ENCODE measurements at places on chromosomes 7 and 10.

GRCh38 chr10:100817268-100817839 is 72.0 kb downstream of the PAX2 start:
- DNase-seq, result no peak

- no peak for DNase-seq
These were observed 104.2 kb downstream of the CTTNBP2 start for GRCh38 chr7:117769085-117769484.

DNA sequence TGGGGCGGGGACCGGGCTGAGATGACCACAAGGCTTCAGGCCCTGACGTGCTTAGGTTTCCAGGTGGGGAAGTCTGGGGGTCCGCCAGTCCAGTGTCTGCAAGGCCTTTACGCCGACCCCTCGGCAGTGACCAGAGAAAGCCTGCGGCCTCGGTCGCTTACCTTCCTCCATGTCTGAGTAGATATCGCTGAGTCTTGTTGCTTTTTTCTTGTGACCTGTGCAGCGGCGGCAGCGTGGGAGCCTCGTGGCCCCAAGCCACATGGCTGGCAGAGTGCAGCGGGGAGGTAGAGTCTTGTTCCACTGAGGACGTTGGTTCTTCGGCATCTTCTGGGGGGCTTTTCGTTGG is 329 bp downstream of the NOLC1 start:
- DNase-seq, result no peak

DNA sequence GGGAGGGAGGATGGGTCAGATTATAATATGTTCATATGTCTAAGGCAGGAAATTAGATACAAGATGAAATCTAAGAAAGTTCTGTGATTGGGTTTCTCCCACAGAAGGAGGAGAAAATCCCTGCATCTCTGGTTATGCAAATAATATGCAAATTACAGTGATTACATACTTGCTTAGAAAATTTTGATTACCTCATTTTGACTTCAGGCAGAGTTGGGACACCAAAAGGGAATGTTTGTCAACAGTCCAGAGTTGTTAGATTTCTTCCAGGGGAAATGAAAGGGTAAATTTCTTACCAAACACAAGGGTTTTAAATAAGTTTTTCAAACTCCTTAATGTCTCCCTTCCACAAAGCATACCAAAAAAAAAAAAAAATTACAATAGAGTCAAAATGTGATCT is 101.4 kb upstream of the STEAP1B start:
- DNase-seq, result no peak

DNA sequence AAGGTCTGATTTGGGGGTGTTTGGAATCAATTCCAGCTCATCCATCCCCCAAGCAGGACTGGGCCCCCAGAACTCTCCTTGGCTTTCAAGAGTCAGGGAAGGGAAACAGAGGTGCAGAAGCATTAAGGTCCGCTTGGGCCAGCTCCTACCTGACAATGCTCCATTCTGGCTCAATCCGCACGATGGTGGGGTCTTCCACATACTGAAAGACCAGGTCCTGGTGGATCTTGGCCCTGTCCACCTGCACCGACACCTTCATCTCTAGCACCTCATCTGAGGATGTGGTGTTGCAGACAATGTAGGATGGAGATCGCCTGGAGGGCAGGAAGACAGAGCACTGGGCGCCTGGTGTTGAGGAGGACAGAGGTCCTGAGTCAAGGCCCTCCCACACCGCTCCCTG is 391.1 kb downstream of the PLXNA4 start:
- DNase-seq, result no peak

DNA sequence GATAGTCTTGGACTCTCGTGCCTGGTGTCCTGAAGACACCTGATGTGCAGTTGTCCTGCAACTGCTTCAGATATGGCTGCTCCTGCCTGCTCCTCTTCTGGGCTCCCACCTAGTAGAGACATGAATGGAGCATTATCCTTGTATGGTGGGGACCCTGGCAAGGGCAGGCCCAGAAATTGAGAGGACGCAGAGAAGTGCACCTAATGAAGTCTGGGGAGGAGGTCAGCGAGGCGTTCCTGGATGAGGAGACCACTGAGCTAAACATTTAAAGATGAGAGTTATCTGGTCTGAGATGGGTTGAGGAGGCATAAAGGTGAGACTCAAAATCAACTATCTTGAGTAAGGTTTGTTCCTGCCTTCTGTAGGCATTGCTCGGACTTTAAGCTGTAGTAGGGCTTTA is 66.3 kb downstream of the WDFY4 start:
- no peak for DNase-seq

- DNase-seq, result no peak
These were observed 41.5 kb downstream of the PYROXD2 start for GRCh38 chr10:98373260-98374040.

- no peak for DNase-seq
These were observed 12.2 kb downstream of the COMTD1 start for GRCh38 chr10:75223507-75223906.

- no peak for DNase-seq
These were observed 439.5 kb upstream of the NFE2L3 start for GRCh38 chr7:25712500-25712899.

DNA sequence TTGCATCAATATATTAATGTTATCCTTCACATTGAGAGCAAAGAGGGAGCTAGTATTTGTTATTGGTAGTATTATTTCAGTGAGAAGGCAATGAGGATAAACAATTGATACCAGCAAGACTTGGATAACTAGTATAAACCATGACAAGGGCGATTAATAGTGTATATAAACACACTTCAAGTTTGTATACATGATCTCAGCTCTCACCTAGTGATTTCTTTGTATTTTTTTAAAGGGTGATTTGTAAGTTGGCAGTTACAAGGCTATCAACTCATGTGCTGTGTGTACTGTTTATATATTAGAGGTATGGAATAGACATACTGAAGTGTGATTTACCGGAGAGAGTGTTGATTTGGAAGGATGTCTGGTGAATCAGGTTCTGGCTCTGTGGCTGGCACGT is 88.0 kb downstream of the SNX10 start:
- DNase-seq, result no peak

DNA sequence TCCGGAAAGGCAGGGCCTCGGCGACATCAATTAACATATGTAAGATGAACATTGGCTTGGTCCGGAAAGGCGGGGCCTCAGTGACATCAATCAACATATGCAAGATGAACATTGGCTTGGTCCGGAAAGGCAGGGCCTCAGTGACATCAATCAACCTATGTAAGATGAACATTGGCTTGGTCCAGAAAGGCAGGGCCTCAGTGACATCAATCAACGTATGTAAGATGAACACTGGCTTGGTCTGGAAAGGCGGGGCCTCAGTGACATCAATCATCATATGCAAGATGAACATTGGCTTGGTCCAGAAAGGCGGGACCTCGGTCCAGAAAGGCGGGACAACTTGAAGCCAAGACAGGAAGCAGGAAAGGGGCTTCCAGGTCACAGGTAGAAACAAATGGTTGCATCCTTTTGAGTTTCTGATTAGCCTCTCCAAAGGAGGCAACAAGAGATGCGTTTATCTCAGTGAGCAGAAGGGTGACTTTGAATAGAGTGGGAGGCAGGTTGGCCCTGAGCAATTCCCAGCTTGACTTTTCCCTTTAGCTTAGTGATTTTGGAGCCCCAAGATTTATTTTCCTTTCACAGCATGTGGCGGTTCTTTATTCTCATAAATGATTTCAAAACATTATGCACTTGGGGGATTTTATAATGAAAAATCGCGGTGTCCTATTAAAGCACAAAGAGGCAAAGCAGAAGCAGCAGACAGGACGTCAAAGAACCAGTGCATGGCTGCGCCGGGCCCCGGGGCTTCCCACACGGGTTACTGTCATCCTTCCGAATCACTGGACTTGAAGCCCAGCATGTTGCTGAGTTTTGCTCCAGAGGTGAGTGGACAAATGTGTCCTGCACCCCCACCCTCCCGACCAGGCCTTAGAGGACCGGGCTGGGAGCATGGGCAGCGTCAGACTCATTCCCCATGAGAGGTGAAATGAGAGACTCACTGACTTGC is 43.1 kb upstream of the EN2 start:
- DNase-seq, result no peak

GRCh38 chr10:31123946-31124345 is 92.3 kb upstream of the ZNF438 start:
- DNase-seq, result no peak

- DNase-seq, result no peak
These were observed 37.0 kb upstream of the MXI1 start for GRCh38 chr10:110170142-110170971.

GRCh38 chr10:88127269-88127668 is 263.8 kb downstream of the PTEN start:
- no peak for DNase-seq

DNA sequence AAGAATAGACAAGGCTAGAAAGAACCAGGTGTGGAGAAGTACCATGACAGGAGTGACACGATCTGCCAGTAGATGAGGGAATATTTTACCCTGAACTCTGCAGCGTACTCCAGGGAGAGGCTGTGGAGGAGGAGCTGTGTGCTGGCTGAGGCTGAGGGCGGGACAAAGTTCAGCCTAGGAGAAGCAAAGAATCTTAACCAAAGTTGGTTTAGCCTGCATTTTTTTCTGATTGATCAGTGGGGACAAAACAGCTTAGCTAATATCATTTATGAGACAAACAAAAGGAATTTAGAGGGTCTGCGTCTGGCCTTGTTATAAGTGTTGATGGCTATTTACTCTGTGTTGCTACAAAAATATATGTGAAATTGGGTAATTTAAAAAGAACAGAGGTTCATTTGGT is 5.2 kb upstream of the NPSR1 start:
- peak; percentile 61 for DNase-seq

- DNase-seq, result peak; percentile 12
These were observed 163.8 kb downstream of the ELMO1 start for GRCh38 chr7:37284805-37285231.

GRCh38 chr10:71135236-71135635 is 77.1 kb upstream of the UNC5B start:
- DNase-seq, result no peak

DNA sequence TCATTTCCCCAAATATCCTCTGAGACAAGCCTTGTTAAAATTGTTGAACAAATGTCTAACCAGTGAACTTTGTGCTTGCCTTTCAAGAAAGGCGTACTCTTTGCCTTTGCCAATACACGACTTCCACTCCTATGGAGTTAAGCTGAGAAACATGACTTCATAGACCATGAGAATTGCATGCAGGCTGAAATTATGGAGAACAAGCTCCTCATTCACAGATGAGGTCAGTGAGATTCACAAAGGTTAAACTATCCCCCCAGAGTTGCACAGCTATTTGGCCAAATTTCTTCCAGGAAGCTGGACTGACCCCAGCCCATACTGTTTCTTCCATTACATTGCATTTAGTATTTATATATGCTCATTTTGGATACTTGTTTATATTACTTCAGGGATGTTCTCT is 221.4 kb upstream of the SEMA3C start:
- no peak for DNase-seq

GRCh38 chr10:80410578-80411145 is 2.3 kb downstream of the PRXL2A start:
- DNase-seq, result no peak

GRCh38 chr10:104088239-104088638 is 2.6 kb upstream of the COL17A1 start:
- no peak for DNase-seq

GRCh38 chr10:129785536-129785981 is 178.5 kb downstream of the EBF3 start:
- DNase-seq, result no peak

GRCh38 chr7:30175180-30175579 is 40.4 kb downstream of the MTURN start:
- DNase-seq, result peak; percentile 60

DNA sequence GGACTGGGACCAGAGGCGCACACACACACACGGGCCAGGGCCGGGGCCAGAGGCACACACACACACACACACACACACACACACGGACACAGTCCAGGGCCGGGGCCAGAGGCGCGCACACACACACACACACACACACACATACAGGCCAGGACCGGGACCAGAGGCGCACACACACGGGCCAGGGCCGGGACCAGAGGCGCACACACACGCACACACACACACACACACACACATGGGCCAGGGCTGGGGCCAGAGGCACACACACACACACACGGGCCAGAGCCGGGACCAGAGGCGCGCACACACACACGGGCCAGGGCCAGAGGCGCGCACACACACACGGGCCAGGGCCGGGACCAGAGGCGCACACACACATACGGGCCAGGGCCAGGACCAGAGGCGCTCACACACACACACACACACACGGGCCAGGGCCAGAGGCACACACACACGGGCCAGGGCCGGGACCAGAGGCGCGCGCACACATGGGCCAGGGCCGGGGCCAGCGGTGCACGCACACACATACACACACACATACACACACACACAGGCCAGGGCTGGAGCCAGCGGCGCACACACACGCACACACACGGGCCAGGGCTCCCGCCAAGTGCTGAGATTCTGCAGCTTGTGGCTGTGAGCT is 268.8 kb downstream of the ELFN1 start:
- no peak for DNase-seq

DNA sequence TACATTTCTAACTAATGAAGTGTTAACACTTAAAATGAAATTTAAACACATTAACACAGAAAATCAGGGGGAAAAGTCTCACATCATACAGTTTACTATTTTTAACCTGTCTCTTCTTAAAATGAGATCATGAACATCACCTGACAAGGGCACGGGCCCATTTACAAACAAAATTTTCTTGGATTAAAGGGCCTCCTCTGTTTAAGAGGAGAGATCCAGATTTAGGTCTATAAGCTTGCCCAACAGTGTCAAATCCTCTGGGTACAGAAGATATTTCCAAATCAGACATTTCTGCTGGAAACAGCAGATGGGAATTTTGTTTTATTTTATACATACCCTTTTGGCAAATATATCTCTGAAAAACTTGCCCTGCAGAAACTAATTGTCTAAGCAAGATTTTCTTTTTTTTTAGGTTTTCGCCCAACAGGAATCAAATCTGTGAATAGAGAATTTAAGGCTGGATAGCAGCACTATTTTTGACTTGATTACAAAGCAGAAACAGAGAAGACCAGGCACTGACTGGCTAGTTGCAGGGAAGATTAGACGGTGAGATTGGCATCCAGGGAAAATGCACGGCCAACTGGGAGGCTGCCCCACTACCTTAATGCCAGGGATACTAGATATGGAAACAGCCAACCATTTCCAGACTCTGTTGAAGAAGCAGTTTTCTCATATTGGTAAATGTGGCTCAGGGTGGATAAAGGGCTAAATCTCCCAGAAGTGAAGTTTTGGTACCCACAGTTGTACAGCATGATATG is 173.4 kb downstream of the LRRN3 start:
- no peak for DNase-seq

GRCh38 chr7:25496476-25497368 is 268.4 kb upstream of the NPVF start:
- no peak for DNase-seq

DNA sequence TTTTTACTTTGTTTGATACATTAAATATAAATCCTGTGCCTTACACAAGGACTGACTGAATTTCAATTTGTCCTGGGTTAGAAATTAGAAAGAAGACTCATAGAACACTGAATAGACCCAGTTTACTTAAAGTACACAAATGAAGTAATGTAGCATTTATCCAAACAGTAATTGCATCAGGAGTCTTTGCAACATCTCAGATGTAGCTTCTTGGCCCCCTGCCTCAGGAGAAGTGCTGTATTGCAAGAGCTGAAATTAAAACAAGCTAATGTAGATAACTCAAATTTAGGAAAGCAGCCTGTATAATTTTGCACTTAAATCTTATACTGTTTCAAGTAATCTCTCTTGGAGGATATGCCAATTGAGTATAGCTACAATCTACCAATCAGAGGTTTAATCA is 54.3 kb upstream of the KCND2 start:
- DNase-seq, result no peak
